Aorta (tissue), 5 donors: ENCODE measurements at places on chromosomes 1 and 21. TPM values are rescaled to one million over a fixed set of nuclear protein-coding genes. Genes with fewer than 3 reads are reported as not detected.

GRCh38 chr21:45286671-45287437 lies 841 bp downstream of the POFUT2 start:
- peak; percentile 77 for DNase-seq
- H3K4me3 ChIP-seq, result no peak overlapping the region
- H3K36me3 ChIP-seq, result peaks cover 2% of the 10 kb centered on the region
- no peak overlapping the region for H3K27ac ChIP-seq

- H3K4me1 ChIP-seq, result no peaks in the 10 kb centered on the region
- no peak for DNase-seq
- H3K27ac ChIP-seq, result no peak overlapping the region
- no peaks in the 10 kb centered on the region for H3K27me3 ChIP-seq
- H3K4me3 ChIP-seq, result no peak overlapping the region
Measured at GRCh38 chr1:95701450-95702173, 467.6 kb downstream of the RWDD3 start.

CLEC20A gene
- not detected for total RNA-seq

DNA sequence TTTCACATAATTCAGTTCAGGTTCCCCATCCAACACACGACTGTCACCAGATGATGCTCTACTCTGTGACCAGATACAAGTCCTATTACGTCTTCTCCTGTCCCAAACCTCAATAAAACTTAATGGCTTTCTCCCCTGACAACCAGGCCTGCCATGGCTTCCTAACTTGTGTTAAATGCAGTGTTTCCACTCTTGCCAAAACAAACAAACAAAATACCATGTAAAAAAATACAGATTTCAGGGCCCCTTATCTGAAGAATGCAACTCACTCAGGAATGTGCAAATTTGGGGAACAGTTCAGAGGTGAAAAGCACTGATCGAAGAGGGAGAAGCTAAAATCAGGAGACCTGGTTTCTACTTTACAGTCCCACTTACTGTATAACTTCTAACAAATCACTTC lies 863 bp upstream of the NUF2 start:
- H3K27ac ChIP-seq, result peak overlapping the region; percentile 3
- no peaks in the 10 kb centered on the region for H3K4me1 ChIP-seq
- DNase-seq, result no peak
- H3K4me3 ChIP-seq, result peak overlapping the region; percentile 86
- H3K27me3 ChIP-seq, result no peaks in the 10 kb centered on the region
- no peaks in the 10 kb centered on the region for H3K36me3 ChIP-seq

DNA sequence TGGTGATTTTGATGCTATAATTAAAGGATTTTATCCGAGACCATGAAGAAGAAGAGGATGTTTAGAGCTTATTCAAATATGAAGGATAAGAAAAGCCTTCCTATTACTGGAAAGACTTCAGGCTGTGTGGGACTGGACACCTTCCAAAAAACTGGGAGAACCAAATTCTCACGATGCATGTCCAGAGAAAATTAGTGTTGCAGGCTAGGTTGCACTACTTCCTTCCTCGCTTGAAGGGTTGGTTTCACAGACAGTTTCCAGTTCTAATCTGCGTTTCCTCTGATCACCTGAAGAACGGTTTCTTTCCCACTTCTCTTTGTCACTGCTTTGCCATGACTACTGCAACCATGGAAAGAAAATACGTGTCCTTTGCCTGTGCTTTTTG lies 2.0 kb downstream of the MTARC2 start:
- peaks cover 12% of the 10 kb centered on the region for H3K4me1 ChIP-seq
- H3K4me3 ChIP-seq, result peak overlapping the region; percentile 18
- DNase-seq, result no peak
- no peak overlapping the region for H3K27ac ChIP-seq
- H3K36me3 ChIP-seq, result no peaks in the 10 kb centered on the region
- no peaks in the 10 kb centered on the region for H3K27me3 ChIP-seq

DNA sequence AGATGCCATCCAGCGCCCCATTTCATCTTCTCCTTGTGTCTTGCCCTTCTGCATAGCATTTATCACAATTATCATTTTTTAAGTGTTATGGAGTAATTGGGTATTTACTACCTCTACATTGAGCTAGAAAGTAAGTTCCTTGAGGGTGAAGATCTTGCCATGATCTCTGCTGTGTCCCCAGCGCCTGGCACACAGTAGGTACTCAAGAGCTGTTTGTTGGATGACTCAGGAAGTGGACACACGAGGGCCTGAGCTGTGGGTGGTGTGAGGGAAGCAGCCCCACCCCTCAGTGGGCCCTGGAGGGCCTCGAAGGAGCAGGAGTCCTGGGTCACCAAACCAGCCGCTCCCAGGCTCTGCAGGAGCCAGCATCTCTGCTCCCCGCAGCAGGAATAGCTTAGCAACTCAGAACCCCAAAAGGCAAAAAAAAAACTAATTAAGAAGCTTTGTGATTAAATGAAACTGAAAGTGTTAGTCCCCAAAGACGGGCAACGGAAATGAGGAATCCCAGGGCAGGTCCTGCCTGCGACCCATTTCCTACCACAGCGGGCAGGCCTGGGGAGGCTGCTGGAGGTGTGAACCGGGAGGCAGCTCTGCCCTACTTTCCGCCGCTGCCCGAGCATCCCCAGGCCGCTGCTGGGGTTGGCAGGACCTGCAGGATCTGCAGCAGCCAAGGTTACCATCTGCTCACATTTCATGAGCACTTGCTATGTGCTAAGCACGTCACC lies 87.7 kb downstream of the LACTBL1 start:
- no peak for DNase-seq
- no peak overlapping the region for H3K27ac ChIP-seq
- H3K27me3 ChIP-seq, result no peaks in the 10 kb centered on the region
- H3K4me3 ChIP-seq, result no peak overlapping the region
- H3K4me1 ChIP-seq, result no peaks in the 10 kb centered on the region
- no peaks in the 10 kb centered on the region for H3K36me3 ChIP-seq

DNA sequence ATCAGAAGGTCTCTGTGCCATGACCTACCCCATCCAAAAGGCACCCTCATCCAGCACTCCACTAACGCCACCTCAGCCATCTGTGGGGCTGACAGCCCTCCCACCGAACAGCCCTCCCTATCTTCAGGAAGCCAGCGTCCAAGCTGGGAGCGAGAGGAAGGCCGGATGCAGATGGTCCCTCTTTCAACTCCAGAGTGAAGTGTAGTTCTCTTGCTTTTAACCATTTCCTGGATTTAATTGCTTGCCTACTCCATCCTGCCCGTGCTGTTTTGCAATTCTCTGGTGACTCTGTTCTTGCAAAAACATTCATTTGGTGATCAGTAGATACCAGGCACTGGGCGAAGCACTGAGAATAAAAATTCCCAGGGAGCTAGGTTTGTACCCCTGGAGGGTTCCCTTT lies 8.2 kb upstream of the DYRK1A start:
- no peak for DNase-seq
- H3K27me3 ChIP-seq, result no peaks in the 10 kb centered on the region
- no peaks in the 10 kb centered on the region for H3K4me1 ChIP-seq
- H3K36me3 ChIP-seq, result no peaks in the 10 kb centered on the region

RHBDL2 gene
- total RNA-seq, result not detected

DNA sequence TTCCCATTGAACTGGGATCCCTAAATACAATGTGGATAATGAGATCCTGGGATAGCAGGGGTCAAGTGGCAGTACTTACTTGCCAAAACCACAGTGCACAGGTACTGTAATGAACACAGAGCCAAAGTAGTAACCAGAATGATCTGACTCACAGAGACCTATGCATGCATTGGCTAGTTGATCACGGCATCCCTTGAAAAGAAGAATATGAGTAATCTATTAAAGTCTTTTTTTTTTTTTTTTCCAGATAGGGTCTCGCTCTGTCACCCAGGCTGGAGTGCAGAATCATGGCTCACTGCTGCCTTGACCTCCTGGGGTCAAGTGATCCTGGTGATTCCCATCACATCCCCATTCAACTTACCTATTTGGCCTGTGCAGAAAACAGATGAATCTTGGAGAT lies 29.4 kb upstream of the EIF4G3 start:
- H3K36me3 ChIP-seq, result no peaks in the 10 kb centered on the region
- H3K27me3 ChIP-seq, result no peaks in the 10 kb centered on the region
- H3K4me3 ChIP-seq, result no peak overlapping the region

DNA sequence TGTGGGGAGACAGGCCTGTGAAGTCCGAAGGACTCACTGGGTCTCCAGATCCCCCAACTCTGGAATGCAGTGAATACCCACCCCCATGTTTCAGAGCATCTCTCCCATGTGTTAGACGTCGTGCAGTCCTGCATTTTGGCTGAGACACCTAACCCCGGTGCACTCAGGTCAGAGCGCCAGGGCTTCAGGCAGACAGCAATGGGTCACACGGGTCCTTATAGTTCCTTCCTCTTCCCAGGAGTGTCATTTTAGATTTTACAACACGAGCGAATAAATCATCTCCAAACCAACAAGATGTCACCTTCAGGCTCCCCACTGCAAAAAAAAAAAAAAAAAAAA lies 5.1 kb downstream of the PRRX1 start:
- no peaks in the 10 kb centered on the region for H3K27me3 ChIP-seq
- DNase-seq, result no peak
- H3K4me1 ChIP-seq, result no peaks in the 10 kb centered on the region

DNA sequence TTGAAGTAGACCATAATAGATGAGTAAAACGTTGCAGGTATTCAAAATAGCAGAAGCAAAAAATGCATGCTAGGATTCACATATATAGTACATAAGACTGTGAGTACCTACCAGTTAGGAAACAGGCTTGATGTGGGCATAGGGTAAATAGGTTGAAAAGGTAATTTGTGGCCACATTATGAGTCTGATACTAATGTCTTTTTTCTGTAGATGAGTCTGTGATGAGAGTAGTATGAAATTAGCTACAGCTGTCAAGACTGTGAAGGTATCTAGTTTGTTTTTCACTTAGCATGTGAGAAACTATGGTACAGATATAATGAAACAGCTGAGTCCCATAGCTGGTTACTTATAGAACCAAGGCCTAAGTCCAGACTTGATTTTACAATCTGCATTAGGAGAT lies 12.4 kb upstream of the SPATA1 start:
- DNase-seq, result no peak
- H3K27ac ChIP-seq, result no peak overlapping the region
- no peak overlapping the region for H3K4me3 ChIP-seq
- H3K36me3 ChIP-seq, result peaks cover 15% of the 10 kb centered on the region
- no peaks in the 10 kb centered on the region for H3K4me1 ChIP-seq

RIPPLY3 gene
- not detected for total RNA-seq

DNA sequence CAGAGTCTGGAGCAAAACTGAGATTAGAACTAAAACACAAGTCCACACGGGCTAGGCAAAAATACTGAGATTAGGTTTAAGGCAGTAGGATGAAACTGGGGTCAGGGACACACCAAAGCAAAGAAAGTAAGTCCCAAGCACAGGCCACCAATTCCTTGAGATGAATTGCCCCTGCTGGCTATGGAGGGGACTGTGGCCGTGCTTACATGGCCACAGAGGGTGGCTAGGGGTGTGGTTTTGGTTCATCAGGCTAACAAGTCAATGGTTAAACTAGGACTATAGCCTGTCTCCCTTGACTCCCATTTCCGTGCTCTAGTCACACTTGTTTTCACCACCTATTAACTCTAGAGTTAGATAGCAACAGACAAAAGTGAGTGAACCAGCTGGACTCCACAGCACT lies 394.8 kb downstream of the PBX1 start:
- no peaks in the 10 kb centered on the region for H3K4me1 ChIP-seq
- no peak overlapping the region for H3K4me3 ChIP-seq
- H3K36me3 ChIP-seq, result no peaks in the 10 kb centered on the region
- H3K27ac ChIP-seq, result no peak overlapping the region
- DNase-seq, result no peak

CCDC181 gene
- total RNA-seq, result 0.48 TPM

- no peak overlapping the region for H3K27ac ChIP-seq
- H3K4me1 ChIP-seq, result no peaks in the 10 kb centered on the region
- H3K27me3 ChIP-seq, result no peaks in the 10 kb centered on the region
- H3K36me3 ChIP-seq, result no peaks in the 10 kb centered on the region
- DNase-seq, result no peak
Measured at GRCh38 chr21:46636550-46637285, 1.2 kb downstream of the PRMT2 start.

DNA sequence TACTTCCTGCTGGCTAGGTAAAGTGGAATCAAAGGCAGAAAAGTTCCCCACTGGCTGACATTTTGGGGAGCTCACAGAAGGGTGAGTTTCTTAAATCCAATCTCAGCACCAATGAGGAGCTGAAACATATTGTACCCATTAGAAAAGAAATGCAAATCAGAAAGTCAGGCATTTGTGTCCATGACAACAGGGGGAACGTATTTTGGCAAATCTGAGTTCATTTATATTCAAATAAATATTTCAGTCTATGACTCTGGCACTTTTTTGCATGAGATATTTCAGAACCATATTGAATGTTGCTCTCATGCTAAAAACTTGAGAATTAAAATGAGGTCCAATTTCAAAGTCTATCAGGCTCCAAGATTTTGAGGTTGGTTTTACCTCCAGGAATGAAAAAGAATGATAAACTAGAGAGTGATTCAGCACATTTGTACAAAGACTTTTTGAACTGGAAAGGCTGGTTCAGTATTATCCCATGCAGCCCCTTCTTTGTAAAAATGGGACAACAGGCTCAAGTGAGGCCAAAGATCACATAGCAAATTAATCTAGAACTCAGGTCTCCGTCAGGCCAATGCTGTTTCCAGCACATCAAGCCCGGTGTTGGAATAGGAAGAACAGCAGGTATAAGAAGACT lies 202.2 kb downstream of the RRAGC start:
- no peak overlapping the region for H3K4me3 ChIP-seq
- DNase-seq, result no peak
- no peaks in the 10 kb centered on the region for H3K36me3 ChIP-seq
- no peaks in the 10 kb centered on the region for H3K4me1 ChIP-seq

DNA sequence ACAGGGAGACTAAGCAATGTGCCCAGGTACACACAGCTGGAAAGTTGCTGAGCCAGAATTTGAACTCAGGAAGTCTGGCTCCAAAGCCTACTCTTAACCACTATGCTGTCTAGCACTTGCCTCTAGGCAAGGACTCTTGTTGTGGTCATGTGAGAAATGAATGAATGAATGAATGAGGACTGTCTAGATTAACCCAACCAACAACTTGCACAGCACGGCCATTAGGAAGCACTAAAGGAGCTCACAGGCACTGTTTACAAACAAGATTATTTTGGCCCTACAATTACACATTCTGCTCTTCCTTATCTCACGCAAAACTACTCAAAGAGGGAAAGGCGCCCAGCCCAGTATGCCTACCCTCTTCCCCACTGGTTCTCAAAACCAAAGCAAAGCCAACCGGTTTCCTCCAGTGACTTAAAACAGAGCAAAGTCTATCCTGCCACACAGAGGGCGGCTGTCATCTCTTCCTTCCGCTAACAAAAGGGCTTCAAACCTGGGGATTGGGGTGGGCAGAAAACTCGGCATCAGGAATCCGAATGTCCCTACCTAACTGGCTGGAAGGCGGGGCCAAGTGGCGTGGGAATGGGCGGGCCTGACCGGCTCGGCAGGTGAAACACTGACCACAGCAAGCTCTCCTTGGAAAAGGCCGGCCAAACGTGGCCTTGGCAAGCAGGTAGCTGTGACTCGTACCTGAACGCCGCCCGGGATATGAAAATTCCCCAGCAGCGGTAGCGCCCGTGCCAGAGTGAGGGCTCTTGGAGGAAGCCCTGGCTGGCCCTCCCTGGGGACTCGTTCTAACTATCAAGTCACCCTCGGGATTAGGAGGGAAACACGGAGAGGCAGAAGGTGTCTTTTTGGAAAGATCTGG lies 948 bp downstream of the STK40 start:
- peaks cover 11% of the 10 kb centered on the region for H3K4me1 ChIP-seq
- peak overlapping the region; percentile 92 for H3K4me3 ChIP-seq
- H3K27me3 ChIP-seq, result no peaks in the 10 kb centered on the region
- no peaks in the 10 kb centered on the region for H3K36me3 ChIP-seq

MECR gene
- 18.0 TPM for total RNA-seq
